GM19239 (cell line): ENCODE measurements at places on chromosomes 12 and 14.

- no peak for DNase-seq
These were observed 6.5 kb upstream of the DEGS2 start for GRCh38 chr14:100165831-100166440.

GRCh38 chr12:124916374-124917134 is 2.1 kb upstream of the UBC start:
- no peak for DNase-seq

DNA sequence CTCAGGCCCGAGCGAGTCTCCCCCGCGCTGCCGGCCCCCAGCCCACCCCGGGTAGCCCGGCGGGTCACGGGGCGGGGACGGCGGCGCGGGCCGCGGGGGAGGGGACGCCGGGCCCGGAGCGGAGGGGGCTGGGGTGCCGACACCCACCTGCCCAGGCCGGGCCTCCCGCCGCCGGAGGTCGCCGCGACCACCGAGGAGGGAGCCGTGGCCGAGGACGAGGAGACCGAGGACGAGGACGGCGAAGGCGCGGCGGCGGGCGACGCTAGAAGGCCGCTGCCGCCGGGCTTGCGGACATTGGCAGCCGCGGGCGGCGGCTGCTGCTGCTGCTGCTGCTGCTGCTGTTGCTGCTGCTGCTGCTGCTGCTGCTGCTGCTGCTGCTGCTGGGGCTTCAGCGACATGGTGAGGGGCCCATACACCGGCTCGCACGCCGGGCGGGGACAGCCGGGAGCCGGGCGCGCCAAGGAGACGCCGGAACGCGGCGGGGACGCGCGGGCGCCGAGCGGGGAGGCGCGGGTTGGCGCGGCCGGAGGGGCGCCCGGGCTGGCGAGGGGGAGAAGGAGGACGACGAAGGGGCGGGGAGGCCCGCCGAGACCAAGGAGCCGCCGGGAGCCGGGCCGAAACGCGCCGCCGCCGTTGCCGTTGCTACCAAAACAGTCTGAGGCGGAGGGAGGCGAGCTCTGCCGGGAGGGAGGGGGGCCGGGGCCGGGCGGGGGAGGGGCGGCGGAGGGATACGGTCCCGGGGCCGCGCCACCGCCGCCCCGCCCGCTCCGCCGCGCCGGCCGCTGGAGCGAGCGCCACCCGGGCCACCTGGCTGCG is at the start of gene ATXN2:
TSS of gene ATXN2 (minus strand) at position 679 of the 816 bp plus-strand sequence. CDS start at position 398, 281 bp downstream.
- peak; percentile 86 for DNase-seq

- no peak for DNase-seq
These were observed 482.2 kb downstream of the SLC16A7 start for GRCh38 chr12:60078026-60078425.

GRCh38 chr14:68349900-68350629 is 442.8 kb downstream of the ZFP36L1 start:
- DNase-seq: no peak

- DNase-seq: no peak
These were observed 576.5 kb downstream of the MED13L start for GRCh38 chr12:115700896-115701465.

DNA sequence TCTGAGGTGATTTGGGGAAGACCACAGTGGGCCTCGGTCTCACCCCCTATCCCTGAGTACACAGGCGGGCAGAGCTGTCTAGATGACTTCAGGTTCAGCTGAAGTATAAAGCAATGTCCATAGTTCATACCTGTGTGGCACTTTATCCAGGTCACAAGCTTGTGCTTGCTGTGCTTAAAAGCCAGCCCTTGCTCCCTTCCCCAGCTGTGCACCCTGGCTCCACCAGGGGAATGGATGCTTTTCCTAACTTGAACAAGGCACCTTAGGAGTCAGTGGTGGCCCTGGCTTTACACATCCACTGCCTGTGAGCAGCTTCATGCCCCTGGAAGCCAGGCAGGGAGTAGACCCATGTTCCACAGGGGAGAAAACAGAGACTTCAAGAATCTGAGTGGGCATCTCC is 5.5 kb downstream of the CARMIL3 start:
- no peak for DNase-seq

- DNase-seq: no peak
These were observed 114.0 kb upstream of the TMPO start for GRCh38 chr12:98401427-98401826.

- DNase-seq: no peak
These were observed 70.9 kb downstream of the RBM19 start for GRCh38 chr12:113895176-113895575.

DNA sequence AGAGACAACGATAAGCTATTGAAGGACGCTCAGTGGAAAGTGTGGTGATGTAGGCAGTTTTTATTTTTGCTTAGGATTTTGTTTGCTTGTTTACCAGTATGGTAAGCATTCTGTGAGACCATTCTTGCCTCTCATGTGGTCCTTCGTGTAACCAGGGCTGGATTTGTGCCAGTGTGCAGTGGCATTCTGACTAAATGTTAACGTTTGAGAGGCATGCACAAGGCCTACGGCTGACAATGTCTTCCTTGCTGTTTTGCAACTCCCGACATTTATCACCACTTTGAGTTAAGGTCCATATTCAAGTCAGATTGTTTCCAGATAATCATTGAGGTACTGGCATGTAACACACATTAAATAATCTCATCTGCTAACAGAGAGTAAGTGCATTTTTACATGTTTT is 102.3 kb upstream of the BCAT1 start:
- DNase-seq: no peak

- no peak for DNase-seq
These were observed 477.1 kb downstream of the FSCB start for GRCh38 chr14:44029933-44030332.
